GM04503 (cell line): ENCODE measurements at places on chromosomes 5 and 9.

GRCh38 chr5:180070756-180071530 is 616 bp downstream of the RNF130 start:
- DNase-seq = no peak

- no peak for DNase-seq
These were observed 62.4 kb downstream of the MARCHF3 start for GRCh38 chr5:126967808-126968466.

DNA sequence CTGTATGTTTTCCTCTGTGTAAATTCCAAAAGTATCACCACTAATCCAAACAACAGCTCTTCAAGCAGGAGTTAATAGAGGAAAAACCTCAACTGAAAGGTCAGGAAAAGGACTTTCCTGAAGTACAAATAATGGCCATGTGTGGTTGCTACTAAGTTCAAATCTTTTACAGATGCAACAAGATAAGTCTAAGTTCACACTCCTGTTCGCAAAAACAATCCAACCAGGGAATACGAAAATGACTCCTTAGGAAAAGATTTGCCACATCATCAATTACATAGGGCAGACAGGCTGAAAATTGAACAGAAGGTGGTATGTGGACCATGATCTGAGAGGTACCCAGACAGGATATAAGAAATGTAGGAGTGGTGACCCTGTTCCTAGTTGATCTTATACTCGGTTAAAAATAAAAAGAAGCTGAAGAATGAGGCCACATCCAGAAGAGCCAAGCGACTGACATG is 210.2 kb downstream of the TSSK1B start:
- no peak for DNase-seq

GRCh38 chr9:2026220-2026997 is 11.3 kb downstream of the SMARCA2 start:
- no peak for DNase-seq

DNA sequence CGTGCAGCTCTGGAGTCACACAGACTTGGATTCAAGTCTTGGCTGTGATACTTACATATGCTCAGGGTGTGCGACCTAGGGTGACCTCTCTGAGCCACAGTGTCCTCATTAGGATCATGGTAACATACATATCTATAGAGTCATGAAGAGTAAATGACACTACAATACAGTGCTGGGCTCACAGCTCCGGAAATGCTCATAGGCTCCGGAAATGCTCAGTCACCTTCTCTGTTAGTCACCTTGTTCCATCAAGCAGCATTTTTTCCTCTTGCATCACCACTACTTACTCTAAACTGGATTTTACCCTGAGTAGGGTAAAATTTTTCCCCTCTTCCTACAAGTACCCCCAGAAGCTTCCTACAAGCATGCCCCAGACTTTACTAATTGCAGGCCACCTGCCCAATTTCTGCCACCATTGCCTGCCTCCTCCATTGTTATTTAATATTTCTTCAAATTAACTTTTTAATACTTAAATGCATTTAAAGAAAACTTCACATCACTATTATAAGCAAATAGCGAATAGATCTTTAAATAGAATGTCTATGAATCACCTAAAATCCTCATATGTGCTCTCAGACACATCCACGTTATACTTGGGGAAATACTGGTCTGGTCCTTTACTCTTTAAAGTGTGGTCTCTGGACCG is 147.6 kb upstream of the SPRY4 start:
- peak; percentile 60 for DNase-seq

DNA sequence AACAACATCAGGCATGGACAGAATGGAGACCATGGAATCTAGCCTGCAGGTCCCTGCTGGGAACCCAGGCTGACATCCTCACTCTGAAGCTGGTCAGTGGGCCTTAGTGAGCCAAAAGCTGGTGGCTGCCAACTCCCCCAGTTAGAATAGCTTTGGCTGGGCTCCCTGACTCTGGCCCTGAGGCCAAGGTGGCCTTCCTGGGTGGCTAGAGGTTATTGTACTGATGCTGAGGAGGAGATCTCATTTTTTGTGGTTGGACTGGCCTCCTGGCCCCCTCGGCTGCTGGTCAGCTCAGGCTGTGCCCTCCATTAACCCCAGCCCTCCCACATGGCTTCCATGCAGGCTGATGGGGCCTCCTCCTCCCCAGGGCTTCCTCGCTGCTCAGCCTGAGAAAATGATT is 101.2 kb upstream of the PANK3 start:
- DNase-seq = no peak

DNA sequence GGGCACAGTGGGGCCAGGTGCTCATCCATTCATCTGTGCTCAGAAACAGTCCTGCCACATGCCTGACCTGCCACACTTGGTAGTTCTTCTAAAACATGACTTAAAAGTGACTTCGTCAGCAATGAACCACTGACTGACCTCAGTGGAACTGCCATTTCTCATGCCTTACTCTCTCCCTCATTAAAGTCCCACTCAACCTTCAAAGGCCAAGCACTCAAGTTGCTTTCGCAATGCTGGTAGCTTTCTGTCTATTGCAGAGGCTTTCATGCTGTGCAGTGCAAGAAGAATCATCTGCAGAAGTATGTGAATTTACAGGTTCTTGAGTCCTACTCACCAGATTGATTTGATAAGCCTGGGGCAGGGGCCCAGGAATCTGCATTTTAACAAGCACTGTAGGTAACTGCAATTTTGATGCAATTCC is 23.9 kb downstream of the B4GALT1 start:
- DNase-seq = peak; percentile 62

DNA sequence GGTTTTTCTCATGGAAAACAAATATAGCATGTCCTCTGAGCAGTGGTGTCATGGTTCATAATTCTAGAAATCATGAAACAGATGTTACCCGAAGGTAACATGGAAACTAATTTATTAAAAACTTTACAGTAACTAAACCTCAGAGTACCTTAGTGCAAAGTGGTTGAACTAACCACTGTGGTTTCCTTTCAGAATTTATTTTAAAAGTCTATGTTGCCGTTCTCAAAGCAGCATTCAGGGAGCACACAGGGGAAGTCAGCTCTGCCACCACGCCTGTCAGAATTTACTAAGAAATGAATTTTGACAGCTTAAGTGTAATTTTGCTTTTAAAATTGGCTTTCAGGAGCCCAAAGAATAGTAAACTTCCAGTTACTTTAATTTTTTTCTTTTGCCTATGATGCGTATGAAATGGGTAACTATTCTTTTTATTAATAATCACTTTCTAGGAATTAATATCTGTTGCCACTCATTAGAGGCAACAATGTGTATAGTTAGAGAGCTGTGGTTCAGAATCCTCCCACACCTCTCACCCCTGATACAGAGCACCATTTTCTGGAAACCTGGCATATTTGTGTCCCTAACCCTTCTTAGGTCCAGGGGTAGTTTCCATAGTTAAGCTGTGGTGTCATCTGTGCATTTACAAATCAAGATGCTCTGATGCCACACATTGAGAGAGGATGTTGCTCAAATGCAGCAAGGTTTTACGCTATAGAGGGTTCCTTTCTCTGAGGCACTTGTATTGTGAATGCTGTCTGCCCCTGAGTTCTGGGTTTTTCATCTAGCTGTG is 202.6 kb downstream of the ZSWIM6 start:
- no peak for DNase-seq

GRCh38 chr5:95217881-95218280 is 67.0 kb downstream of the MCTP1 start:
- no peak for DNase-seq

DNA sequence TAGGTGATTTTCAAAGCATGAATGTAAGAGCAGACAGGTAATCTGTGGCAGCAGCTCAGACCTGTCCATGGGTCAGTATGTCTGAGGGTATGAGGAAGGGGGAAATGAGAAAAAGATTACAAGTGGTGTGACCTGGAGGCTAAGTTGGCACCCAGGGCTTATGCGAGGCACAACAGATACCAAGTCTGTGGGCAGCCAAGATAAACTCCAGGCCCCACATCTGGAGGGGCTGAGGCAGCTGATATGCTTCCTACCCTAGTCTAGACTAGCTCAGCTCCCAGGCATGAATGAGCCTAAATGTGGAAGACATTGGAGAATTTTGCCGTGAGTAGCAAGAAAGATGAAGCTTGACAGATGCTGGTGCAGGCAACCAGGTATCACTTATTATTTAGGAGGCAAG is 151.7 kb downstream of the PIK3R1 start:
- no peak for DNase-seq

- no peak for DNase-seq
These were observed 1.6 kb downstream of the TMEM245 start for GRCh38 chr9:109117856-109118807.

- DNase-seq = no peak
These were observed 132.3 kb upstream of the IRX2 start for GRCh38 chr5:2883771-2884170.

DNA sequence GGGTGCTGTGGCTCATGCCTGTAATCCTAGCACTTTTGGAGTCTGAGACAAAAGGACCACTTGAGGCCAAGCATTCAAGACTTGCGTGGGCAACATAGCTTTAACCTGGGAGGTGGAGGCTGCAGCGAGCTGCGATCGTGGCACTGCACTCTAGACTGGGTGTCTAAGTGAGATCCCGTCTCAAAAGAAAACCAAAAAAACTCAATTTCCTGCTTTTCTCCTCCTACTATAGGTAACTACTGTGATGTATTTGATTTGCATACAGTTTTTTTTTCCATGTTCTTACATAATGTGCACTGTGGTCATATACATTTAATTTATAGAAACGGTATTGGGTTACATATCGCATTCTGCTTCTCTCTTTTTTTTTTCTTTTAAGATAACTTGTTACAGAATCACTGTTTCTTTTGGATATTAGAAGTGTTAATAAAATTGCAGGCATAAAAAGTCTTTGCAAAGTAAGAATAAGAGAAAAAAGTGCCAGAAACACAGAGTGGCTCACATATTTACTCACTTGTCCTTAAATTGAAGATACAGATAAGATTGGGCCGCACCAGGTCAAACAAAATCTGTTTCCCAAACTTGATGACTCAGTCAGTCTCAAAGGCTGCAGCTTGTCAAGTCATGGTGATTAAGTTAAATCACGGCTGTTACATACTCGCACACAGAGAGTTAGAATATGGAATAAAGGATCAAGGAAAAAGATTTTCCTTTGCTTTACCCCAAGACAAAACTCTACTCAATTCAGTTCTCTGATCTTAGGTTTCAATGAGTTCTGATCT is 2.0 kb upstream of the PTGR1 start:
- DNase-seq = no peak

GRCh38 chr5:37086466-37087173 is 162.6 kb downstream of the CPLANE1 start:
- DNase-seq = no peak

GRCh38 chr5:112063191-112063590 is 306.2 kb upstream of the NREP start:
- no peak for DNase-seq

GRCh38 chr9:19429595-19429994 is 20.8 kb downstream of the ACER2 start:
- DNase-seq = no peak

DNA sequence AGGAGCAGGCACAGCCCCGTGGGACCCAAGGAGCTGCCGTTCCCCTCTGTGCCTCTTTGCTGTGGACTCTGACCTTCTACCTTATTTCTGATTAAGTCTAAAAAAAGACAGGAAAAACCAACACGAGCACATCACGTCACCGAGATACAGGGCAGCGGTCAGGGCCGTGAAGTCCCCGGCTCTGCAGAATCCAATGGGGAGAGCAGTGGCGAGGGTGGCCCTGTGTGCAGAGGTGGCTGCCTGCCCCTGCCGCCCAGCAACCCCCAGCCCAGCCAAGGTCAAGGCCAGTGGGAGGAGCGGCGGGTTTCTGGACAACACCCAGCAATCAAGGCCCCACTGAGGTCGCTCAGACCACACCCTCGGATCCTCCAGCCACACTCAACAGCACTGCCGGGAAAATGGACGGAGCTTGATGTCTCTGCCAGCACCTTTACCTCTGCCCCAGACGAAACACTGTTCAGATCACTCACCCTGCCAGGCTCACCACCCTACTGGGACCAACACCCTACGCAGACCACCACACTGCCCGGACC is 32.7 kb upstream of the SLC9A3 start:
- no peak for DNase-seq

- no peak for DNase-seq
These were observed 17.6 kb upstream of the FCHO2 start for GRCh38 chr5:72938206-72938605.

DNA sequence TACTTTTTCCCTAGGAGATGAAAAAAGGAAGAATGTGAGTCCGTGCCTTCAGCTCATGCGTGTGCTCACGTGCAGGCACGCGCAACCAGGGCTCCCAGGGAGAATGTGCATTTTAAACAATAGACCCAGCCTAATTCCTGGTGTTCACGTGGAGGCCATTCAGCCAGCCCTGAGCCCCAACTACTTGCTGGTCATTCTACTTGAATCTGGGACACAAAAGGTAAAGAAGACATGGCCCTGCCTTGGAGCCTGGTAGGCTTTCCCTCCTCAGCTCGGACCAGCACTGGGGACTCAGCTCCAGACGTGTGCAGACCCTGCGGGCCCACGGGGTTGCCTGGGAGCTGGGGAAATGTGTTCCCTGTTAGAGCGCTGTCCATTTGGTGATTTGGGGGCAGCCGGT is 125.5 kb downstream of the MVB12B start:
- DNase-seq = no peak

GRCh38 chr9:22356985-22357384 is 89.6 kb upstream of the DMRTA1 start:
- no peak for DNase-seq

DNA sequence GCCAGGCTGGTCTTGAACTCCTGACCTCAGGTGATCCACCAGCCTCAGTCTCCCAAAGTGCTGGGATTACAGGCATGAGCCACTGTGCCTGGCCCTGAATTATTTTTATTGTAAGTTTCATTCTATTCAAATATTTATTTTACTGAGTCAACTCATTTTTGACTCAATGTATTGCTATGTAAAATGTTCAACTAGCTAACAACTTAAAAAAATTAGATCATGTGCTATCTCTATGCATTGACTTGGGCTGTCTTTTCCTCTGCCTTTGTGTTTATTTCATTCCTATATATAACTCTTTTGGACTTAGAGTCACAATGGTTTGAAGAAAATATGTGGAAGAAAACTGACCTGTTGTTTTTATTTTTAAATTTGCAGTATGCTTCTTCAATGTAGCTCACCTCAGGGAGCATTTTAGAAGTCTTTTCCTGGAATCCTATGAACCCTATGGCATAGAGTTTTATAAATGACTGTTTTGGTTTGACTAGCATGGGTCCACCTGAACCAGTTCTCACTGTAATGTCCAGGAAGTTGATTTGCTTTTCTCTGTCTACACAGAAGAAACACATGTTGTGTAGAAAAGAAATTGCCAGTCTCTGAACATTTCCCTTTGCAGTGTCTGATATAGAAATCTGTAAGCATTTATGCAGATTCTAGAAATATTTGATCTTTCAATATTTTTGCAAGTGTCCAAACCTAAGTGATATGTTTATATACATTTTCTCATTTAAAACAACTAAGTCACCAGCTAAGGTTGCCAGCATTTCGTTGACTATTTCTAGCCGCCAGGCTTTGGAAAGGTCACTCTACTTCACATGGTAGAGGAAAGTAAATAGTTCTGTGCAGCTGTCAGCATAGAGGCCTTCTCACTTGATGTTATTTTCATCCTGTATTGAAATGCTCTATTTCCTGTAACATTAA is 138.8 kb downstream of the PCSK1 start:
- no peak for DNase-seq

DNA sequence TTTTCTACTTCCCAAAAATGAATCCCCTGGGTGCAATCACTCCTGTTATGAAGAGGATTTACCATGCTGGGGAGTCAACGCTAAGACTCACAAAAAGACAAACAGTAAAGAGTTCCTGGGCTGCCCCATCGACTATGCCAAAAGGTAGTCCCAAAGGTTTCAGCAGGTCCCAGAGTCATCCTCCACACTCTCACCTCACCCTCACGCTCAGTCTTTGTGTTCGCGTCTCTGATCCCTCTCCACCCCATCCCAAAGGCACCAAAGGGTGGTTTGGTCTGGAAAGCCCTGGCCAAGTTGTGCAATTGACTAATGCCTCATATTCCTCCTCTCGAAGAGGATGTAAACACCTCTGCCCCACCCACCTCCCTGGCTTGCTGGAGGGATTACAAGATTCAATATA is 240.2 kb upstream of the NFIL3 start:
- no peak for DNase-seq
